ENCODE measurements at places on chromosomes 5 and 9. TPM values are rescaled to one million over a fixed set of nuclear protein-coding genes. Genes with fewer than 3 reads are reported as not detected.

- no peak for DNase-seq
These were observed 244.2 kb upstream of the PIK3R1 start for GRCh38 chr5:67971223-67971830.

The MORN5 gene
- total RNA-seq, result not detected

The BTNL9 gene
- total RNA-seq, result 1.6 TPM

The RNF44 gene
- total RNA-seq, result 9.5 TPM

GRCh38 chr9:69035438-69036308 lies at the start of gene FXN:
TSS of gene FXN (plus strand) at chr9:69035752. CDS start at chr9:69035783, 31 bp downstream.
- DNase-seq, result peak; percentile 90

All from Daoy (cell line).